Heart left ventricle (tissue), 16 donors: ENCODE measurements at places on chromosomes 2 and 18. TPM values are rescaled to one million over a fixed set of nuclear protein-coding genes. Genes with fewer than 3 reads are reported as not detected.
A peak's percentile ranks its signal among the peaks of the same experiment; 100 is the strongest.

GRCh38 chr2:220833446-220833845, 738.7 kb downstream of the EPHA4 start:
- no peak for DNase-seq
- no peaks in the 10 kb centered on the region for H3K36me3 ChIP-seq
- no peak overlapping the region for H3K27ac ChIP-seq
- no peak overlapping the region for H3K4me3 ChIP-seq
- H3K4me1 ChIP-seq = no peaks in the 10 kb centered on the region

GRCh38 chr2:216770050-216770449, 74.7 kb upstream of the IGFBP5 start:
- no peak overlapping the region for H3K4me3 ChIP-seq
- H3K4me1 ChIP-seq = peaks cover 39% of the 10 kb centered on the region
- no peak overlapping the region for H3K27ac ChIP-seq

DNA sequence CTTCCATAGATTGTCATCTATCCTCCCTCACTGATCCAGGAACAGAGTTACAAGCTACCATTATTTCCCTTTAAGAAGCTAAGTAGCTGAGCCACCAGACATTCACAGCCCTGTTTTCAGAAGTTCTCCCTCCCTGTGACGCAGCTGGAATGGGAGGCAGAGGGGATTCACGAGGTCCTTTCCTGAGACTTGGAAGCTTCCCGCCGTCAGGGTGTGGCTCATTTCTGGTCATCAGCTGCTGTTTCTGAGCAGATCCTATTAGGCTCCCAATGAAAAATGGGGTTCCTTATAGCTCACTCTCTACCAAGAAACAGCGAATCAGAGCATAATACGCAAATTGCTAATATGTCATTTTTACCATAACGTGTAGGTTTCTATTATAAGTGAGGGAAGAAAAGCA, 559.3 kb upstream of the ID2 start:
- no peak overlapping the region for H3K4me3 ChIP-seq
- DNase-seq = no peak
- no peak overlapping the region for H3K27ac ChIP-seq
- H3K27me3 ChIP-seq = no peaks in the 10 kb centered on the region
- peaks cover 5% of the 10 kb centered on the region for H3K4me1 ChIP-seq
- no peaks in the 10 kb centered on the region for H3K36me3 ChIP-seq

GRCh38 chr18:80227472-80227871, 19.8 kb downstream of the PARD6G start:
- no peak overlapping the region for H3K27ac ChIP-seq
- no peak overlapping the region for H3K4me3 ChIP-seq
- H3K4me1 ChIP-seq = no peaks in the 10 kb centered on the region
- no peak for DNase-seq
- H3K36me3 ChIP-seq = no peaks in the 10 kb centered on the region
- no peaks in the 10 kb centered on the region for H3K27me3 ChIP-seq

DNA sequence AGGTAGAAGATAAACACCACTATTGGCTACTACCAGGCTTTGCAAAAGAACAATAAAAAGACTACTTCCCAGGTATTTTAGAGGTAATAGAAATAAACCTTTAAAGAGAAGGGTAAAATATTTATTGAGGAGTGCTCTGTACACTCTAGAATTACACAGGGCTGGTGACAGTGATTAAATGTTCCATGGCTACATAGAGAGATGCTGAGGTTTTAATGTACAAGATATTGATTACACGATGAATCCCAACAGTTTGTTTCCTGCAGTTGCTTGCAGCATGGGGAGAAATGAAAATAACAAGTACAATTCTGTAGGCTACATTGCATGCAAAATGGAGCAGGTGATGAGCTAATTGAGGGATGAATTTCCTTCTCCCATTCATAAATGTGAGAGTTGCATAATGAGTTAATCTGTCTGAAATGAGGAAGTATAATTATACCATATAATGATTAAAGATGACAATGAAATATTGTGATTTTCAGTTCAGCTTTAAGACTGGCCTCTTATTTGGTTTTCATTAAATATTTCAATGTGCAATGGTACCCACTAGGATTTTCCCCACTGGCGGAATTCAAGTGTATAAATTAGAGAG, 266.1 kb downstream of the SOCS6 start:
- H3K27me3 ChIP-seq = no peaks in the 10 kb centered on the region
- no peak overlapping the region for H3K4me3 ChIP-seq

DNA sequence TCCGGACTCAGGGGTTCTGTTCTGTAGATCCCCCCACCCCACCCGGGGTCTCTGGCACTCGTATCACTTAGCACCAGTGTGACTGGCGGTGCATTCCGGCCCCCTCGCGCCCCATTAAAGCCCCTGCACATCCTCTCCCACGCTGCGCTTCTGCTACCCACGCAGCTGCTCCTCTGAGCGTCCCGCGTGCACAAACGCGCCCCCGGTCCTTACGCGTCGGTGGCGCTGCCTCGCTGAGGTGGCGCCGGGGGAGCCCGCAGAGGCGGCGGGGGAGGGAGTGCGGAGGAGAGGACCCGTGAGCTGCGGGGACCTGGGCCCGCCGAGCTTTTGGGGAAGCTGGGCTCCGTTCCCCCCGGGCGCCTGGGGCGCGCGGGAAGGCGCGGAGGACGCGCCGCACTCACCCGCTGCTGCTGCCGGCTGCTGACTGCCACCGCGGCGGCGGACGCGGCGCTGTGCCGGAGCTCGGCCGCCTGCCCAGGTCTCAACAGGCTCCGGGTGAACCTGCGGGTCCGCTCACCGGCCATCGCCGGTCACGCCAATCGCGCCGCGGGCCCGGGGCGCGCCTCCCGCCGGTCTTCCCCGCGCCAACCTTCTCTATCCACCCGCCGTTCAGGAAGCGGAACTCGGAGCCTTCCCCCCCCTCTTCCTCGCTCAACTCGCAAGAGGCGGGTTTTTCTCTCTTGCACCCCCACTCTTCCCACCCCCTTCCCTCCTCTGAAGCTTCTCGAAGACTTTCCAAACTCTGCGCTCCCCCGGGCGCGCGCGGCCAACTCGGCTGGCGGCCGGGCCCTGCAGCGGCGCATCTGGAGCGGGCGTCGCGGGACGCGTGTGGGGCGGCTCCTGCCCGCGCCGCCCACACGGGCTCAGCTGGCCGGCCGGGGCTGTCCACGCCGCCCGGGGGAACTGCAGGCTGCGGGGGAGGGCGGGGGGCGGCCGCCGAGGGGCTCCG, at the start of gene DOCK10:
DOCK10 (minus strand) TSS at position 618 of the 949 bp plus-strand sequence; CDS start at position 524, 94 bp downstream.
- peaks cover 12% of the 10 kb centered on the region for H3K27me3 ChIP-seq
- H3K4me1 ChIP-seq = peaks cover 3% of the 10 kb centered on the region
- DNase-seq = peak; percentile 64
- H3K27ac ChIP-seq = no peak within 1 kb of the TSS
- peak within 1 kb of the TSS; percentile 60 for H3K4me3 ChIP-seq
- H3K36me3 ChIP-seq = no peaks in the 10 kb centered on the region

Gene CNGA3
- total RNA-seq = not detected

Gene KLHL30
- 19.8 TPM for total RNA-seq

Gene L3MBTL4
- 0.46 TPM for total RNA-seq

Gene CPO
- 0.55 TPM for total RNA-seq

Gene PLEKHB2
- total RNA-seq = 49.0 TPM

Gene MRPS5
- 73.7 TPM for total RNA-seq
